Activated CD4-positive, alpha-beta memory T cell treated with anti-CD3 and anti-CD28 coated beads for 36 hours (primary cell): ENCODE measurements at places on chromosomes 7 and 10.

DNA sequence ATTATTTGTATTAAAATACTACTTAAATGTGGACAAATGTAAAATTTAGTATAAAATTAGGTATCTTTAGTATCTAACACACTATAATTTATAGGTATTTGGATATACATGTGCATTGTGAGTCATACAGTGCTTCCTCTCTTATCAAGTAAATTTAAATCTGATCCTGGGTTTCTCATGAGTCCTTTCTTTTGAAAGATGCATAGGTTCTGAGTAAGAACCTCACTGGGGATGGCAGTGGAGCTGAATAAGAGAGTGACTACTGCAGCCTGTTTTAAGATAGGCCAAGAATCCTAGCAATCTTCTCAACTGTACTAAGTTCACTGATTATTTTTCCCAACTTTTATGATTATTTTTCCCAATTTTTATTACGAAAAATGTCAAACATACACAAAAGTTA lies 16.2 kb downstream of the CEP55 start:
- H3K4me3 ChIP-seq: no peak overlapping the region
- peaks cover 43% of the 10 kb centered on the region for H3K36me3 ChIP-seq
- DNase-seq: no peak
- H3K27me3 ChIP-seq: no peaks in the 10 kb centered on the region

DNA sequence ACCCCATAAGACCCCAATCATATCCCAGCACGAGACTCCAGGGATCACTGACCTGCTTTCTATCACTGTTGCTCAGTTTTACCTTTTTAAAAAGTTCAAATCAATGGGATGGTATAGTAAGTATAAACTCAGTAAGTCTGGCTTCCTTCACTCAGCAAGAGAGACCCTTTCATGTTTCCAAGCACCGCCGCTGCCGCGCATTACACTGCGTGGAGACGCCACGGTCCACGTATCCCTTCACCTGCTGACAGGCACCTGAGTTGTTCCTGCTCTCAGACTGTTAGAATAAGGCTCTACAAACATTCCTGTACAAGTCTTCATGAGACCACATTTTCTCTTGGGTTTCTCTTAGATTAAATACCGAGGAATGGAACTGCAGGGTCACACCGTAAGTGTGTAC lies 28.3 kb downstream of the MAD1L1 start:
- H3K4me3 ChIP-seq: no peak overlapping the region
- H3K27ac ChIP-seq: no peak overlapping the region
- peaks cover 13% of the 10 kb centered on the region for H3K36me3 ChIP-seq

DNA sequence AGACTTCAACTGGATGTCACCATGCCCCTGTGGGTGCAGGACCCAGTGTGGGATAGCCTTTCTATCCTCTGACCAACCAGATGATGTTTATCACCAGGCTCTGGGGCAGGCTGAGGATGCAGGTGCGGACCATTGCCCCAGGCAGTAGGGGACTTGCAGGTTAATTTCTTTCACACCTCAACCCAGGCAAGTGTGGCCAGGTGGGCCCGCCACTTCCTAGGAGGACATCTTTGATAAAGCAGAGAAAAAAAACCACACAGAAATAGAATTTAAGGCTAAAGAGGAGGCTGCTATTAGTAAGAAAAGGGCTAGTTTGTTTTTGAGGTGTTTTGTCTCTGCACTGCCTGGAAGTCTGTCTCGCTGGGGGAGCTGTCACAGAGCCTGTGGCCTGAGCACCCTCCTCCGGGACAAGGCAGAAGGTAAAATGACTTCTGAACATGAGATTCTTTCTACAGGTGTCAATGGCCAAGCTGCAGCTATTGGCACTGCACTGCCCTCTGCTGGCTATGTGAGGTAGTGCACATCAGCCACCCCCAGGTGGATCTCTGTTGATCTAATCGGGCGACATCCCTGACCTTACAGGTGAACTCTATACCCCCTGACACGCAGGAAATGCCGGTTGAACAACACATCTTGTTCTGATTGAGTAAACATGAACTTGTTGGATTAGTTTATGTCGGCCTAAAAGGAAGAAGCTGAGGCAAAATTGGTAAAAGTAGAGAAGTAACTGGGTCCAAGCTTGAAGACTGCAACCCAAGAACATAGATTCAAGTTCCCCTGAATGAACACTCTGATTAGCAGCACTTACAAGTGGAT lies 21.0 kb downstream of the UPP1 start:
- H3K4me3 ChIP-seq: no peak overlapping the region
- H3K27me3 ChIP-seq: no peaks in the 10 kb centered on the region
- H3K36me3 ChIP-seq: peaks cover 32% of the 10 kb centered on the region
- DNase-seq: peak; percentile 93

GRCh38 chr7:1364068-1364905 lies 95.0 kb downstream of the MICALL2 start:
- H3K36me3 ChIP-seq: no peaks in the 10 kb centered on the region
- H3K27me3 ChIP-seq: peaks cover 28% of the 10 kb centered on the region
- no peak for DNase-seq
- peak overlapping the region; percentile 23 for H3K27ac ChIP-seq

GRCh38 chr10:128528167-128528566 lies 401.9 kb upstream of the MKI67 start:
- DNase-seq: no peak
- peaks cover 6% of the 10 kb centered on the region for H3K27me3 ChIP-seq
- H3K36me3 ChIP-seq: no peaks in the 10 kb centered on the region
- H3K27ac ChIP-seq: no peak overlapping the region
